Aorta (tissue), 5 donors: ENCODE measurements at places on chromosomes 13 and 19. TPM values are rescaled to one million over a fixed set of nuclear protein-coding genes. Genes with fewer than 3 reads are reported as not detected.

Gene ZNF726
- total RNA-seq = 0.75 TPM

DNA sequence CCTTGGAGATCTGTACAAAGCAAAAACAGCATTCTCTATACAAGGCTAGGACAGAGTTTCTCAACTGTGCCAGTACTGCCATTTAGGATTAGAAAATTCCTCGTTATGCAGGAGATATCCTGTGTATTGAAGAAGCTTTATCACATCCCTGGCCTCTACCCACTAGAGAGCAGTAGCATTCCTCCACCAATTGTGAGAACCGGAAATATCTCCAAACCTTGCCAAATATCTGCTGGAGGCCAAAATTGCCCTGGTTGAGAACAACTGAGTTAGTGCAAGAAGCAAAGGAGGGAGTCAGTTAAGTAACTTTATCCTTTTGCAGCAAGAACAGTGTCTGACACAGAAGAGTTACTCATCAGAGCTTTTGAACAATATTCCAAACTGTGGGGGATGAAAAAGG lies 16.2 kb upstream of the FREM2 start:
- DNase-seq = no peak

DNA sequence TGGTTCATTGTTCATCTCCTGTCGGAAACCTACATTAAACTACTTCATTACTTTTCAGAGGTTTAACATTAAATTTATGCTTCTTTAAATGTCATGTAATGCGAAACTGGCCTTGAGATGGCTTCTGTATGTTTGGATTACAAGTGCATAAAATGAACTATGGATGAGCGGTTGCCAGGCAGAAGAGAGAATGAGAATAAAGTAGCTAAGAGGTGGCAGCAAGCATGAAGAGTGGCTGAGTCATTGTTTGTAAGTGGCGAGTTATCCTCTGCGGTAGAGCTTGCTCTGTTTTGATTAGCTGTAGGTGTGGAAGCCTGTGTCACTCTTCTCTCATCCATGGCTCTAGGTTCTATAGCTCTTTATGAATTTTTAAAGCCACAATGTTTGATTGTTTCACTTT lies 1139.6 kb upstream of the PCDH9 start:
- no peak for DNase-seq

GRCh38 chr13:23392925-23393645 lies 40.4 kb downstream of the SACS start:
- no peak for DNase-seq

GRCh38 chr13:111630406-111630805 lies 310.0 kb downstream of the TEX29 start:
- no peak for DNase-seq

DNA sequence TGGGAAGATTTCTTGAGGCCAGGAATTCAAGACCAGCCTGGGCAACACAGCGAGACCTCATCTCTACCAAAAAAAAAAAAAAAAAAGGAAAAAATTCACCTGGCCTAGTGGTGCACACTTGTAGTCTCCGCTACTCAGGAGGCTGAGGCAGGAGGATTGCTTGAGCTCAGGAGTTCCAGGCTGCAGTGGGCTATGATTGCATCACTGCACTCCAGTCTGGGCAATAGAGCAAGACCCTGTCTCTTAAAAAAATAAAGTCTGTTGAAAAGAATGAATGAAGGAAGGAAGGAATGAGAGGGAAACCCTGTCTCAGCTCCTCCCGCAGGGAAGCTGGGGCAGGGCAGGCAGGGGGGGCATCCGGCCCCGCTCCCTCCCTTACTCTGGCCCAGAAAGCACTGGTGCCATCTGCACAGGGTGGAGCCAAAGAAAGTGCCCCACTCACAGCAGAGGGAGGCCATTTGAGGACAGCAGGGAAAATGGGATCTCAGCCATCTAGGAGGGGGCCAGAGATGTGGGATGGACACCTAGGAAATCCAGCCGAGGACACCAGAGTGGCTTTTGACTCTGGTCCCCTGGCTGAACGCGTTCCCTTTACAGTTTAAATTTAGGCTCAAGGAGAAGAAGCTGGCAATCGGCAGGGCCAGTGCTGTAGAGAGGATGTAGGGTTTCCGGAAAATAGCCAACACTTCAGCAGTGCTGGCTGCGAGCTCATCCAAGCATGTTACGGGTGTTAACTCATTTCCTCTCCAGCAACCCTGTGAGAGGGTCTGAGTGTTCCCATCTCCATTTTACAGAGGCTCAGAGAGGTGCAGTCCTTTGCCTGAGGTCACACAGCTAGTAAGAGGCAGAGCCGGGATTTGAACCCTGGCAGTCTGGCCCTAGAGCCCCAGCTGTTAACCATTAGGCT lies 3.6 kb upstream of the HPN start:
- no peak for DNase-seq

GRCh38 chr13:67095621-67096020 lies 134.5 kb downstream of the PCDH9 start:
- DNase-seq = no peak

GRCh38 chr13:27130979-27131623 lies 40.5 kb downstream of the USP12 start:
- no peak for DNase-seq
